ENCODE measurements at places on chromosomes 2 and 18.

- DNase-seq, result no peak
These were observed 66.6 kb downstream of the STPG4 start for GRCh38 chr2:47088371-47089082.

- DNase-seq, result no peak
These were observed 38.4 kb downstream of the LONRF2 start for GRCh38 chr2:100283724-100284501.

GRCh38 chr2:149169656-149170055 lies 131.2 kb downstream of the LYPD6B start:
- no peak for DNase-seq

GRCh38 chr2:40851661-40852060 lies 399.8 kb upstream of the SLC8A1 start:
- DNase-seq, result no peak

- DNase-seq, result no peak
These were observed 110.3 kb upstream of the ST6GAL2 start for GRCh38 chr2:106996171-106996769.

GRCh38 chr2:71074893-71075395 lies 6.5 kb downstream of the NAGK start:
- no peak for DNase-seq

- no peak for DNase-seq
These were observed 203.6 kb downstream of the UBE2E3 start for GRCh38 chr2:181183878-181184542.

DNA sequence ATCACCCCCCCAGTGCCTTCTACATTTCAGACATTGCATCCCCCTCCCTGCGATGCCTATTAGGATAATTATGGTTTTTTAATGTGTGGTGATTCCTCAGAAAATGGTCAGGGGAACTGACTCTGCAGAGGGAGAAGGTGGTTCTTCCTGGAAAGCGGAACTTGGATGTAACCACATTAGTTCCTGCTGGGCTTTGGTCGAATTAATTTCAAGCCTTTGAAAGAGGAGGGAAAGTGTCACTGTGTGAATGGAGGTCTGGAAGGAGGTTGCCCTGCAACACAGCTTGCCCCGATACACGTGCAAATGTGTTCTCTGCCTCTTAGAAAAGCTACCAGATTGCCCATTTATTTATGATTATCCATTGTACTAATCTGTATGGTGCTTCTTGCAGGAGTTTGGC lies 63.2 kb upstream of the TPO start:
- DNase-seq, result no peak

- DNase-seq, result no peak
These were observed 54.2 kb downstream of the DIPK1C start for GRCh38 chr18:74402806-74403433.

GRCh38 chr2:179917272-179917671 lies 55.9 kb upstream of the ZNF385B start:
- no peak for DNase-seq

DNA sequence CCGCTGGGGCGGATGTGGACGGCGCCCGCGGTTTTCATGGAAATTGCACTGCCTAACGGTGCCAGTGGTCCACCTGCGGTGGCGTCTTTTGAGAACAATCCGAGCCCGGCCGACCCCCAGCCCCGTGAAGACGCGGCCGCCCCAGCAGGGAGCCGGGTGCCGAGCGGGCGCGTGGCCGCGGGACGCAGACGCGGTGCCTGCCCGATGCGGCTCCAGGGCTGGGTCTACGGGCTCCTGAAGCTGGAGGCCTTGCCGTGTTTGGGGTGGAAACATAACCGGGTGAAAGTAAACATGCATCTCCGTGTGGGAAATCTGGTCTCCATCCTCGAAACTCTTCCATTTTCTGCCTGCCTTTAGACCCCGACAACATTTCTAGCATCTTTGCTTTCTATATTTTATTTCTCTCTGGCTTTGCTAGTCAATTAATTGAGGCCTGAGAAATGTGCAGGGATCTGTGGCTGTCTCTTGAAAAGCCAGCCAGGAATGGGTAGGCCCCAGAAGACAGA lies 572 bp downstream of the INPP4A start:
- no peak for DNase-seq

- DNase-seq, result no peak
These were observed 119.5 kb downstream of the GYPC start for GRCh38 chr2:126775300-126775985.

DNA sequence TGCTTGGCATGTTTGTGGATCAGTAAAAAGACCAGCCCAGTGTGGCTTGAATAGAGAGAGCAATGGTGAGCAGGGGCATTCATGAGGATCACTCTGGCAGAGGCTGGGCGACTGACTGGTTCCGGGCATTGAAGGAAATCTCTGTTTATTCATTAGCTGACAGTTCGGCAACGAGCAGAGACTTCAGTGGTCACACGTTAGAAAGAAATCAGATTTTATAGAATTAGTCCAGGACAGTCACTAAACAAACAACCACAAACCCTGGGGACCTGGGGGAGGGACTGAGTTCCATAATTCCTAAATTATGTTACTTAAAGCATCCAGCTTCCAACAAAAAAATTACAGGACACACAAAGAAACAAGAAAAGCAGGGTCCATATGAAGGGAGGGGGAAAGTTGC lies 72.5 kb downstream of the NOL10 start:
- no peak for DNase-seq

DNA sequence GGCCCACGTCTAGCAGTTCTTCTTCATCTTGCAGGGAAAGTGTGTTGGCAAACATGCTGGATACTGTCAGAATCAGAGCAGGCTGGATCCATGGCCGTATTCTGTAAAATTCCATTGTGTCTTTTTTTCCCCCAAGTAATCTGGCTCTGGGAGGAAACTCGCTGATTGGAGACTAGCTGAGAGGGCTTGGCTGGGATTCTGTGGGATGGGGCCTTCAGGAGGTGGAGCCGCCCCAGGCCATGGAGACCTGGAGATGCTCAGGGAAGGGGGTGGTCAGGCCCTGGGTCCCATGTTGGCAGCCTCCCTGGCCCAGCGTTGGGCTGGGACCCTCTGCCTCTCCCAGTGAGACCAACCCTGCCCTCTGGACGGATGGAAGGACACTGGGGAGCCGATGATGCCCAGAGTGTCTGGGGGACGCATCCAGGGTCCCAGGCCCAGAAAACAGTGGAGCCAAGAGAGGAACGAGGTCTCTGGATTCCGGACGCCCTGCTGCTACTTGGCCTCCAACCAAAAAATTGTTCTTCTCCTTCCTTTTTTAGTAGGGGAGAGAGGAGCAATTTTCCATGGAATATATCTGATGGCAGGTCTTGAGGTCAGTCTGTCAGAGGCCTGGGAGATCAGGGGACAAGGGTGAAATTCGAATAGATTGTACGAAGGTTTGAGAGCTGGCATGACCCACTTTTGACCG lies 114.5 kb downstream of the AGAP1 start:
- no peak for DNase-seq

- no peak for DNase-seq
These were observed 153.8 kb upstream of the HNRNPA3 start for GRCh38 chr2:177058747-177059146.

Data from stimulated activated CD8-positive, alpha-beta memory T cell treated with anti-CD3 and anti-CD28 coated beads, Interleukin-2, amount 100 ng/mL, for 1 hour (primary cell).